ENCODE measurements at places on chromosomes 6 and 20. TPM values are rescaled to one million over a fixed set of nuclear protein-coding genes. Genes with fewer than 3 reads are reported as not detected.

DTNBP1 gene
- 8.8 TPM for polyA plus RNA-seq

HSPA12B gene
- 1.5 TPM for polyA plus RNA-seq

- peak overlapping the region; percentile 31 for H3K27ac ChIP-seq
- DNase-seq, result peak; percentile 86
- H3K27me3 ChIP-seq, result no peaks in the 10 kb centered on the region
- peak overlapping the region; percentile 22 for H3K4me3 ChIP-seq
- H3K4me1 ChIP-seq, result peaks cover 29% of the 10 kb centered on the region
Measured at GRCh38 chr20:57388953-57389694, 2.1 kb upstream of the RBM38 start.

GRCh38 chr6:126307849-126308248, 32.1 kb upstream of the CENPW start:
- H3K27me3 ChIP-seq, result no peaks in the 10 kb centered on the region
- no peak for DNase-seq
- H3K4me3 ChIP-seq, result no peak overlapping the region
- no peak overlapping the region for H3K27ac ChIP-seq
- H3K36me3 ChIP-seq, result no peaks in the 10 kb centered on the region

GRCh38 chr6:20652299-20653084, 118.2 kb downstream of the CDKAL1 start:
- H3K4me1 ChIP-seq, result no peaks in the 10 kb centered on the region
- no peak overlapping the region for H3K4me3 ChIP-seq
- DNase-seq, result no peak
- H3K36me3 ChIP-seq, result no peaks in the 10 kb centered on the region
- no peaks in the 10 kb centered on the region for H3K27me3 ChIP-seq

DNA sequence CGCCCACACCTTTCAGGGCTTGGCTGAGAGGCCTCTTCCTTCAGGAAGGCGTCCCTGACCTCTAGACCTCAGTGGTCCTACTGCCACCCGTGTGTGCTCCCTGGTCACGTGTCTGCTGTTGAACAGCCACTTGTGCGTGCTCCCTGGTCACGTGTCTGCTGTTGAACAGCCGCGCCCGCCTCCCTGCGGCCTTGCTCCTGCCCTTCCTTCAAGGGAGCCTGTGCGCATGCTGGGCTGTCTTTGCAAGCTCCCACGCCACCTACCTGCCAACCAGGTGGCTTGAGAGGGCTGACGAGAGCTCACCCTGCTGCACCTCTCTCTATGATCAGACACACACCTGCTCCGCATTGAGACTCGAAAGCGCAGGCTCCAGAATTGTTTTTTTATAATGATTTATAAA, 179.3 kb downstream of the BMP7 start:
- H3K4me1 ChIP-seq, result no peaks in the 10 kb centered on the region
- no peak for DNase-seq
- no peak overlapping the region for H3K4me3 ChIP-seq
- H3K27me3 ChIP-seq, result peaks cover 11% of the 10 kb centered on the region
- H3K27ac ChIP-seq, result no peak overlapping the region

DNA sequence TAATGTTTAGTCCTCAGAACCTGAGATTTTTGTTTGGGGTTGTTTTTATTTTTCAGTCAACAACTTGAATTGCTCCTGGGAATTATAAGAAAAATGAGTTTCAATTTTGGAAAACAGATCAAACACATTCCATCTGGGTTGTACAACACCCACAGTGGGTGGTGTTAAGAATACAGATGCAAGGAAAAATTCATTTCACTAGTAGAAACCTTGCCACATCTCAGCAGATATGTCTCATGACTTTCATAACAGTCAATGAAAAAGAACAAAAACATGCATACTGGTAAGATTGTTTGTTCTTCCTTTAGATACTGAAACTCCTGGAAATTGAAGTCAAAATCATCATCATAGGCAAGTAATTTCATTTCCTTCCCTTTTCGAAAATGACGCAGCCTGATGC, 78.9 kb downstream of the MOXD1 start:
- no peaks in the 10 kb centered on the region for H3K27me3 ChIP-seq
- no peak overlapping the region for H3K27ac ChIP-seq
- H3K36me3 ChIP-seq, result no peaks in the 10 kb centered on the region
- no peak for DNase-seq
- H3K4me3 ChIP-seq, result no peak overlapping the region

GRCh38 chr6:149974825-149975224, 11.1 kb downstream of the ULBP1 start:
- no peak for DNase-seq
- no peak overlapping the region for H3K27ac ChIP-seq
- no peak overlapping the region for H3K4me3 ChIP-seq
- no peaks in the 10 kb centered on the region for H3K4me1 ChIP-seq
- no peaks in the 10 kb centered on the region for H3K27me3 ChIP-seq

DNA sequence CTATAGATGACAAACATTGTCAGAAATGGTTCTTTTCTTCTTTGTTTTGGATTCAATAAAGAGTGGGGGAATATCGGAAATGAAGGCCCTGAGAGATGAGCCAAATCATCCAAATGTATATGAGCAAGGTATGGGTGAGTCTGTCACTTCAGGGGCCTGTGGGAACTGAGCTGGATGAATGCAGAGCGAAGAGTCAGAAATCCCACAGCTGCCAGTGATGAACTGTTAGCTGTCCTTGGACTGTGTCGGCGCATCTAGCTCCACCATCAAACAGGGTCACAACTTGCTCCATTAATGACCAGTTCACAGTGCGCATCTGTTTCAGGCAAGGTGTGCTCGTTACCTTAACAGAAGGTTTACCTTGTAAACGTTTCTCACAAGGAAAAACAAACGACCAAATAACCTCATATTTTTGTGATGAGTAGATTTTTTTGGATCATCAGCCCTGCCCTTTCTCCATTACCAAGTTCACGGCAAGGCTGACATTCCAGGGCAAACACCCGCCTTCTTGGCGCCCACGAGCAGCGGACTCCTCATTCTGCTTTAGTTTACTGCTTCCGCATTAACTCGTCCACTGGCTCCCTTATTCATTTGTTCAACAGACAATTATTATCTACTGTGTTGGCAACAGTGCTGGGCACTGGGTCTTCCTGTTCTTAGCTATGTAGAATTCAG, 15.0 kb upstream of the CCN6 start:
- peaks cover 15% of the 10 kb centered on the region for H3K4me1 ChIP-seq
- H3K27ac ChIP-seq, result no peak overlapping the region
- H3K27me3 ChIP-seq, result no peaks in the 10 kb centered on the region
- H3K4me3 ChIP-seq, result no peak overlapping the region
- no peak for DNase-seq
- no peaks in the 10 kb centered on the region for H3K36me3 ChIP-seq

GRCh38 chr6:160261991-160262680, 3.5 kb upstream of the SLC22A2 start:
- no peaks in the 10 kb centered on the region for H3K36me3 ChIP-seq
- no peak for DNase-seq
- H3K27ac ChIP-seq, result no peak overlapping the region
- no peaks in the 10 kb centered on the region for H3K27me3 ChIP-seq

DNA sequence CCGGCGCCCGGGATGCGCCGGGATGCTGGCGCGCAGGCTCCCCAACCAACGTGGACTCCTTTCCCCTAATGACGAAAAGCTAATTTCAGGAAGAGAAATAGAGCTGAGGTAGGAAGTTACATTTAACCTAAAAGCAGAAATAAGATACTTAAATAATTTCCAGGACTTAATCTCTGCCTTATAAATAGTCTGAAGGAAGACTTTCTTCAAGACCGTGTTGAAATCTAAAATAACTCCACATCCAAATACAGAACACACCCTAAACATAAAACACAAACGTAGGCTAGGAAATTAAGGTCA, 1.3 kb downstream of the ASF1A start:
- no peak for DNase-seq
- peak overlapping the region; percentile 94 for H3K27ac ChIP-seq
- H3K4me3 ChIP-seq, result no peak overlapping the region
- no peaks in the 10 kb centered on the region for H3K36me3 ChIP-seq
- no peaks in the 10 kb centered on the region for H3K27me3 ChIP-seq
- peaks cover 11% of the 10 kb centered on the region for H3K4me1 ChIP-seq

DNA sequence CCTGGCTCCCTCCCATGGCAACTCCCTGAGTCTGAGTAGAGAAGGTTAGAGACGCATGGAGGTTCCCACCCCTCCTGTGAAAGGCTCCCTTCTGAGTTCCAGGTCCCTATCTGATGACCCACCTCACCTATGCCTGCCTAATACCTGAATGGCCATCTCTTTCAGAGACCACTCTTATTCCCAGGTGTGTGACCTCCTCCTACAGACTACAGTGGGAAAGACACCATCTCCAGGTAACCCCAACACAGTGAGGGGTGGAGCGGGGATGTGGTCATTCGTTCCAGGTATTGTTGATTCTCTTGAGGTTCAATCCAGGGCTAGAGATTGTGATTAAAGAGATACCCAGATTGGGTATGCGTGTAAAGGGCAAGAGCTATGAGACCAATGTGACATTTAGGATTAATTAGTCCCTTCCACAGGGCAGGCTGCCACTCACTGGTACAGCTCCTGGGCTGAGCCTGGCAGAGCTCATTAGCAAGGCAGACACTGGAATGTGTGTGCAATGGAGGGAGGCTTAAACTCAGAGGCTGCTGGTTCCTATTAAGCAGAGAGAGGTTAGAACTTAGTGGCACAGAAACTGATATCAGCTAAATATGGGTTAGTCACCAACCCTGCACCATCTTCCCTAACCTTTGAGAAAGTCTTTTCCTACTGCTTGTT, 46.5 kb upstream of the IER3 start:
- H3K36me3 ChIP-seq, result no peaks in the 10 kb centered on the region
- no peak overlapping the region for H3K27ac ChIP-seq
- DNase-seq, result no peak
- H3K27me3 ChIP-seq, result no peaks in the 10 kb centered on the region

Measured in adrenal gland (tissue), 19 donors.